T-helper 2 cell treated with Interferon-gamma antibody and Interleukin-4, amounts not matched to agents 5 μg/mL and 100 μg/mL, for 36 hours (primary cell): ENCODE measurements at places on chromosomes 2 and 18.

GRCh38 chr18:62781893-62782292 lies 66.6 kb downstream of the PHLPP1 start:
- DNase-seq, result no peak

GRCh38 chr2:9793156-9793917 lies 49.9 kb upstream of the TAF1B start:
- DNase-seq, result no peak

DNA sequence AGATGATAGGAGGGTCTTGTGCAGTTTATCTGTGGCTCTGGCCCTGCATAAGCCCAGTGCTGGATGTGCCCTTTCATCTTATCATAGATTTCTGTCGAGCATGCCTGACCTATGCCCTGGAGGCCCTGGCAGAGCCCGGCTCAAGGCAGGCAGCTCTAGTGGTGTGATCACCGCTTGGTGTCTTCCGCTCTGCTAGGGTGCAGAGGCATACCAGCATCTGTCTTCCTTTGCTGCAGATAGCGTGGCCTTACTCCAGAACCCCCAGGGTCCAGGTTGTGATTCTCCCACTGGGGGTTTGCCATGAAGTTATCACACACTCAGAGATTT lies 13.7 kb upstream of the TRAF3IP1 start:
- DNase-seq, result no peak

DNA sequence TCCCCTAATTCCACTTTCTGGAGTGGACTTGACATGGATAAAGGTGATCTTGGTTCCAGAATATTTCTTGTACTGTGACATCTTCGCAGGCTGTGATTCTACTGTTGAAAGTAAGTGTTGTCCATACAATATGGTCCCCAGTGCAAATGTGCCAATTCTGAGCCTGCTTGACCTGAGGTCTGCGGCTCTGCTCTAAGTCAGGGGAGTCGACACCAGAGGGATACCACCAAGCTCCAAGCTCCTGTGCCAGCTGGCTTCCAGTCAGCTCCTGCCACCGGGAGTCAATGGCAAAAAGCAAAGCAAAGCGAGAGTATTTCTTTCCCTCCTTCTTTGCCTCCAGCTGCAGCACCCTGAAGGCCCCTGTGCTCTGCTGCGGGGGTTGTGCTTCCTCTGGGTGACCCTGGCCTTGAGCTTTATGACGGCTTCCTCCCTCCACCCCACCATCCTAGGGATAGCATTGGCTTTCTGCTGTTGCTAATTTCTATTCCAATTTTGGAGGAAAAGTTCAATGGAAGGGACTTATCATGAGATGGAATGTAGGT lies 50.4 kb downstream of the SLC35F5 start:
- no peak for DNase-seq

- DNase-seq, result no peak
Observed at GRCh38 chr2:154589514-154589913, 109.0 kb upstream of the KCNJ3 start.

DNA sequence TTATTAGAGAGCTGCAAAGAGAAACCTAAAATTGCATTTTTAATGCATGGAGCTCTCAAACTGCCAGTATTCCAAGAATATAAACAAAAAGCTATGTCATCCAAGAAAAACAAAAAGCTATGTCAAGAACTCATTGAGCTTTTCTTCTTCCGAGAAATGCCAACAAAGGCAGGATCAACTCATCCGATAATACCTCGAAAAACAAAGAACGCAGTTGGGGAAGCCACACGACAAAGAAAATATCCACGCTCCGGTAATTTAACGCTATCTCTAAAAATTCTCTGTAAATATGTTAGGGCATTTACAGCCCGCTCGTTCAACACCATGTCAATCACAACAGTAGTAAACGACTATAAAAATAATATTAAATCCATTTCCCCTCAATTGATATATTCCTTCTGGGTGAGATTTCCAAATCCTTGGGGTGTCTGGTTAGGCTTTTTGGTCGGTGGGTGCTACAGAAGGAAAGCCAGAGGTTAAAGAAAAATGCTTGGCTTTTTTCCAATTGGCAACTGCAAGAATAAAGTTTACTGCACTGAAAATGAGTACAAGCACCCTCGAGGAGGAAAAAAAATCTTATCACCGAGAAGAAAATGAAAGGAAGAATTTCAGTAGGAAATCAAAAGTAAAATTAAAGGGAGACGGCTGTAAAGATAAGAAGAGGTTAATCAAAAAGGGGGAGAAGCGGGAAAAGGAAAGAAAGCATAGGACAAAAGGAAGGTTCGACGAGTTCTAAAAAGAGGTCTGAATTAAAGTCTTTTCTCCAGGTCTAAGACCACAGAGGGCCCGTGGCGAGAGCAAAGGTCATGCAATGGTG lies 856 bp downstream of the TIA1 start:
- no peak for DNase-seq

DNA sequence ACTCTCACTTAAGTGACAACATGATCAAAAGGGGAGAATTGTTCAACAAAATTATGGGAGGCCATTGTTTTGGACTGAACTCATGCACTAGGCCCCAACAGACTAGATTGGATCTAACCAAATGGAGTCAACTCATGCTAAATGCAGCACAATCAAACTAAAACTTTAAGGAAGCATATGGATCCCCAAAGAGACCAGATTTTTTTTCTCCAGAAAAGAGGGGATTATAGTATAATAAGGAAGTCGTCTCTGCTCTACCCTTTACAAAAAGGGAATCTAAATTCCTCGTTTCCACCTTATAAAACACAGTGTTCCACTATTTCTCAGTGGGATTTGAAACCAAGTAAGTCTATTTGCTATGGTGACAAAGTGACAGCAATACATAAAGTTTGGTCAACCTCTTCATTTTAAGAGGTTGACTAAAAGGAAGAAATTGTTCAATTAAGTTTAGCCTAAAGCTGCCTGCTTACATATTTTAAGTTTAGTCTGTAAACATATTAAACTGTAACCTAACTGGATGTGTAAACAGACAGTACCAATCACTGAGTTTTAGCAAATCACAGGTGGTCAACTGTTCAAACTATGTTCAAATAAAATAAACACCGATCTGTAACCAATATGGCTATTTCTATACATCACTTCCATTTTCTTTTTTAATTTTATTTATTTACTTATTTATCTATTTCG lies 40.9 kb upstream of the MAT2A start:
- no peak for DNase-seq

DNA sequence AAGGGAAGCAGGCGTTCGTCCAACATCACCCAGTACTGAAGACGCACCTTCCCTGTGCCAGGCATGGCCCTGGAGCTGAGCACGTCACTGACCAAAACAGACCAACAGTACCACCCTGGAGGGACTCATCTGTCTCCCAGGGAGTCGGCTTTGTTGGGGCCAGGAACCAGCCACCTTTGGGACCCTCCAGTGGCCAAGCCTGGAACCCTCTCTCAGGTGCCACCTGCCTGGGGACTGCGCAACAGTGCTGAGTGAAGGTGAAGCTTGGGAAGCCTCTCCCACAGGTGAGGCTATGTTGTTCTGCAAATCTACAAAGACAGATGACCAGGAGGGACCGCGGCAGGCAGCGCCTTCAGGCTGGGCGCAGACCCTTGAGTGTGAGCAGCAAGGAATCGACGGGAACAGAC lies 91.4 kb upstream of the OTOS start:
- DNase-seq, result no peak

GRCh38 chr2:196331851-196332250 lies 160.5 kb upstream of the STK17B start:
- DNase-seq, result no peak

GRCh38 chr2:12722447-12723316 lies 5.9 kb downstream of the TRIB2 start:
- DNase-seq, result no peak

- DNase-seq, result no peak
Observed at GRCh38 chr18:59565957-59566356, 131.3 kb downstream of the CCBE1 start.

DNA sequence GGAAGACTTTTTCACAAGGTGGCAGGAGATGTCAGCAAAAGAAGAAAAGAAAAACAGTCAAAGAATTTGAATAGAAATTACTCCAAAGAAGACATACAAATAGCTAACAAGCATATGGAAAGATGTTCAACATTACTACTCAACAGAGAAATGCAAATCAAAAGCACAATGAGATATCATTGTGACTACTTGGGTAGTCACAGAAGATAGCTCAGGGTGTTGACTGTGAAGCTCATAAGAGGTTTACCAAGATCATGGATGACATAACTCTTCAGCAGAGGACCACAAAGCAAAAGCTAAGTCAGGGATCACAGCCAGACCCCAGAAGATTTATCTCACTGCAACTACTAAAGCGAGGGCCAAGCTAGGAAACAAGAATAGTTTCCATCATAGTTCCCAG lies 53.0 kb upstream of the TANK start:
- no peak for DNase-seq

DNA sequence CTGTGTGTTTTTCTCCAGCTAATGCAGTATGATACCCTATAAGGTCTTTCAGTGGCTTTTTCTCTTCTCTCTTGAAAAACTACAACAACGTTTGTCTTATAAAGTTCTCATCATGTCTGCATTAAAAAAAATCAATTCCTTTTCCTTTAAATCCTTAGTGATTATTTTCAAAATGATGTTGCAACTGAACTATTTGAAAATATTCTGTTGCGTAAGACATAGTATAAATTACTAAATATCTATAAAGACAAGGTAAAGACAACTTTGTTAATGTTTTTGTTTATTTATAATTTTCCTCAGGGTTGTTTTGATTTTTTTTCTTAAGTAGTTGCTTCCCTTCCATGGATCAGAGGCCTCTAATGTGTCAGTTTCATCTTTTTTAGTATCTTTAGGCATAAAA lies 21.2 kb downstream of the PARD3B start:
- no peak for DNase-seq

DNA sequence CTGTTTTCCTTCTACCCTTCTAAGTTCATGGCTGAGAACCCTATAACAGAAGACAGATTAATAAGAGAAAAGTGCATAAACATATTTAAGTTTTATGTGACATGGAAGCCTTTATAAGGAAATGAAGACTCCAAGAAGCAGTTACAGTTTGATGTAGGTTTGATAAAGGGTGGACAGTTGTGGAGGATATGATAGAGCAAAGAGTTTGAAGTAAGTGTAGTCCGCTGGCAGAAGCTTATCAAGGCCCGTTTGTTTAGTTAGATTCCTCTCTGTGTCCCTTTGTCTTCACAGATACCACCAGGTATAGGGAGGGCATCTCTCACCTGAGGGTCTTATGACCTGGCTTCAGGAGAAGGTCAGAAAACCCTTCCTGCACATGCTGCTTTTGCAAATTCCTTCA lies 10.4 kb upstream of the CASP8 start:
- no peak for DNase-seq

DNA sequence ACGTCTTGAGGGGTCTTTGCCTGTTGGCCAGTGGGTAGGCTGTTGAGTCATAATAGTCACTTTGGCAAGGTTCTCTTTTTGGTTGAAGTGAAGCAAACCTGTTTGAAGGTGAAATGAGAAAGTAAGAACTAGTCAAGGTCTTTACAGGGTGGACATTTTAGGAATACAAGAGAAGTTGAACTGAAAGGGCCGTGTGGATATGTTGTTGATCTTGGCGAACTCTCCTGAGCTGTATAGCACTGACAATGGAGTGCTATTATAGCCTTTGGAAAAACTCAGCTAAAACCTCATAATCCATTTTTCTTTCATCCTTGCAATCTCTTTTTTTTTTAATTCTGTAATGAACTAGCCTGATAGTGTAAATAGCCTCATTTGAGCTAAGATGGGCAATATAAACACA lies 248.1 kb downstream of the MEIS1 start:
- DNase-seq, result no peak

DNA sequence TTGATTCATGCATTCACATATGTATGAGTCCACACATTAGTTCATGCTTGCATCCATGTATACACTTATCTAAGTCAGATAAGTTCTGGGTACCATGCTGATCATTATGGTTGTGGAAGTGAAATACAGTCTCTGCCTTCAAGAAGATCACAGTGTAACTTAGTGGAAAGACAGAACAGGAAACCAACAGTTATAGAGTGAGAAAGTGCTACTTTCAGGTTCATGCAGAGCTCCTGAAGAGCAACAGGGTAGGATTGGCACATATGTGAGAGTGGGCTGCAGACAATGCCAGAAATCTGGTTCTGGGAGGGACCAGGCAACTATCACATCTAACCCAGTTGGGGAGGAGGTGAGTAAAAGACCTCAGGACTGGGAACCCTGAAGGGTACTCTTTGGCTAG lies 35.4 kb upstream of the PGAP1 start:
- DNase-seq, result peak; percentile 20

- DNase-seq, result no peak
Observed at GRCh38 chr2:128477026-128477820, 158.6 kb upstream of the HS6ST1 start.

DNA sequence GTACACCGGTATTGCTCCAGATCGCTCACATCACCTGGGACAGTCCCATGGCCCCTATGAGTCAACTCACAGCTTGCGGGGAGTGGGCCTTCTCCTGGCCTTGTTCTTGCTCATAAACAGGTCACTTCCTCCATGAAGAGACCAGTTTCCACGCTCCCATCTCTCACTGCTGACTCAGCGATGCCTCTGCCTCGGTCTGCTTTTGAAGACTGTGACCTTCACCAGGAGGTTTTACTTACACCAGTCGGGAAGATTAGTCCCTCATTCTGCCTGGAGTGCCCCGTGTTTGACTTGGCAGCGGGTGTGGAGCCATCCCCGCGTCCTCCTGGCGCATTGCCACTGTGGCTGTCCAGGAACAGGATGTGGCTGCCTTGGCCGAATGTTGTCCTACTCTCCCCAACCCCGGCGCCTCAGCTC lies 159.8 kb downstream of the RHBDD1 start:
- DNase-seq, result peak; percentile 67

DNA sequence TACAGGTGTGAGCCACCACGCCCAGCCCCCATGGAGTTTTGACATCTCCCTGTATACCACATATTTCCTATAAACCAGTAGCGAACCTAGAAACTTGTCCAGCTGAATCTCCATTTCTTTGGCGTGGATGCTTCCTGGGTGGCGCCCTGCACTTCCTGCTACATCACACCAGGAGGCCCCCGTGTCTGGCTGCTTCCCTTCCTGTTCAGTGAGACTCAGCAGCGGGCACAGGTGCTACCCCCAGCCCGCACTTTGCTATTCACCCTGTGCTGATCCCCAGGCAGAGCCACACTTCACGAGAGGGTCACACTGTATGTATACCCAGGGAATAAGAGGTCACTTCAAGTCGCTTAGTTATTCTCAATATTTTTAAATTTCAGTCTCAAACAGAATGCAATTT lies 35.0 kb downstream of the CYP27C1 start:
- DNase-seq, result no peak
